ENCODE measurements at places on chromosomes 4 and X.

DNA sequence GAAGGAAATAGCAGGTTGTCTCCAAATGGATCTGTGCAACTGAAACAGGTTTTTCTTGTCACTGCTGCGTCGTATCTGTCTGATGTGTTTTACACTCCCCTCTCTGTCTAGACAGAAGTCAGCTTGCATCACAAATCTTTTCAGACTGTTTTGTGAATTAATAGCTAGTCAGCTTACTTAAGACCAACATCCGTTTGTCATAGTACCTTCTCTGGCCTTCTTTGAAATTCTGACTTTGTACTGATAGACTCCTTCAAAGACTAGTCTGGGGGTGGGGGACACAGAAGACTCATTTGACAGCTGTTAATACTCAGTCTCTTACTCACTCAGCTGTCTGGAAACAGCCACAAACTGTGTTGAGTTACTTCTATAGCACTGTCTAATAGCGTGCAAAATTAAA, 197.8 kb downstream of the PALLD start:
- no peak for DNase-seq

GRCh38 chr4:2570551-2571222, 34.2 kb downstream of the FAM193A start:
- peak; percentile 82 for DNase-seq

GRCh38 chr4:84939113-84939512, 27.4 kb downstream of the WDFY3 start:
- DNase-seq, result no peak

DNA sequence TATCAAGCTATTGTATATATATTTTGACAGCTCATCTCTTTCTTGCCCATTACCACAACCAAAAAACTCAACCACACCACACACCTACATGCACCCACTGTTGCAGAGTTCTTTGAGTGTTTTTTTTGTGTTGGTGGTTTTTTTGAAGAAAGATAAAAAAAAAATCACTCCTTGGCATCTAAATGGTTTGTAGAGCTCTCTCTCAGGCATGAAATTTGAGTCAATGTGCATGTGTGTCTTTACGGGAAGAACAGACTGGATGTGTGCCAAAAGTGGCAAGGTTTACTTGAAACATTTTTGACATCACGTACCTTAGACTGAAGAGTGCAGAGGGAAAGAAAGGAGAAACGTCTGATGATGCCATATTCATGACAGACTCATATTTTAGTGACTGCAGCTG, 154.2 kb downstream of the FHIP1A start:
- no peak for DNase-seq

DNA sequence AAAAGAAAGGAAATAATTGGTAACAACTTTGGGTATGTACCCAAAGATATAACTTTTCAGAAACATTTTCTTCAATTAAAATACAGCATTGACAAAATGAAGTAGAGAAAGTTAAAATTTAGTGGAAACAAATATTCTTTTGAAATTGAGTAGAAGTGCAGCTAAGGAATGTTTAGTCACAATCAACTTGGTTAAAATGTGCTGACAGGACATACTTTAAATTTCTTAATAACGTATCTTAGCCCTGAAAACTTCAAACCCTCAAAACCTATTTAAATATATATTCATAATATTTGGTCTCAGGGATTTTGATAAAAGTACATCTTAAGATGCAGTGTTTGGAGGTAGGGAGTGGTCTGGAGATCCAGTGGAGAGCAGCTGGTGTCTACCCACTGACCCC, 240.8 kb downstream of the DKK2 start:
- DNase-seq, result no peak

GRCh38 chr4:184775854-184776555, 42.1 kb upstream of the CENPU start:
- DNase-seq, result no peak

DNA sequence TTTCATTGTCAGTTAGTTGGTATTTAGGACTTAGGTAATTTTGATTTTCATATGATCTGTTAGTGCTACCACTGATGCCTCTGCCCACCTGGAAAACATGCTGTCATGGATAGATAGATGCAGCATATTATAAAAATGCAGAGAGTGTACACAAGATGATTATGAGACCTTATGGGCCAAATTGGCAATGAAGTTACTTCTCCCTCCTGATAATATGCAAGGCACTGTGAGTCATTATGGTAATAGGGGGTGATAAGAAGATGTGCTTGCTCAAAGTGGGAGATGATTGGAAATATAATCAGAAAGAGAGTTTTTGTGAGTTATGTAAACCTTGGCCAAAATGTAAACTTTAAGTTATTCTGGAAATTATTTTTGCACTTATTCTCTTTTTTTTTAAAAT, 56.6 kb upstream of the RHOH start:
- DNase-seq, result no peak

GRCh38 chr4:10296730-10297129, 160.5 kb downstream of the ZNF518B start:
- no peak for DNase-seq

DNA sequence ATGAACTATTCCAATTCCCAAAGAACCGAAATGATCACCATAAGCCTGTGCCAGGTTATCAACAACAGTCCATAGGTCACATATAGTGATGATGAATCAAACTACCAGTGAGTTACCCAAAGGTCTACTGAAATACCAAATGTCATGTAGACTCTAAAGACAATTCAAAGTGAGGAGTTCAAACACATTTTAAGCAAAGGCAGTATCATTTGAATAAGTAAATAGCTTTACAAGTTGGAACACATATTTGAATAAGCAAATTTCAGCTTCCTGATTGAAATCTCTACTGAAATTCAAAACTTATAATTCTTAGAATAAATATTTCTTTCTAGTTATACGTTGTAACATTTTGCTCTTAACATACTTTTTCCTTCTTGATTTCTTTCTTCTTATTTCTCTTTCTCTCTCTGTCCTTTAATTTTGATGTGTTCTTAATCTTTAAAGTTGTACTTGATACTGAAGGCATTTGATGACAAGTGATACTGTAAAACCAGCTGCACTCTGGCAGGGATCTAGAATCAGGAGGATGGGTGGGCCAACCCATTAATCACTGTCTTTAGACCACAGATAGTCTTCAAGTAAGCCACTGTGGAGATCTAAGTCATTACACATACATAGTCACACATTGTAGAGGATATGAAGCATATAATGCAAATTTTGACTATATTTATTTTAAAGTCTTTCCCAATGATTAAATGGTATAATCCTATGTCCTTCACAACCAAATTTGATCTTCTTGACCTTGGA, 34.5 kb downstream of the GABRA4 start:
- no peak for DNase-seq

DNA sequence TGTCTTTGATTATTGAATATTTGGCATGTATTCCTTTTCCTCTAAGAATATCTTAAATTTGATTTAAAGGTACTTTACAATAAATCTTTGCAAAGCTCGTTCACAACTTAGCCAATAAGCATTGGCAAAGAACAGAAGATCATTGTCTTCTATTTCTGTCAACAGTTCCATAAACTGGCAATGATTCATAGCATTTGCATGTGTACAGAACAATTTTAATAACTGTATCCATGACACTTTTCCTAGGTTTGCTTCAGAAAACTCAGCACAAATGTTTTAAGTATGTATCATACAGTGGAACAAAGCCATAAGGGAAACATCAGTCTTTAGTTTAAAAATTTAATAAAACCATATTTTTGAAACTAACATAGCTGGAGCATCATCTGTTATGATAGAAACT, 462.7 kb upstream of the RPS6KA3 start:
- no peak for DNase-seq

GRCh38 chr4:168560184-168561180, 63.6 kb downstream of the PALLD start:
- no peak for DNase-seq

GRCh38 chr4:156408749-156409148, 455.1 kb upstream of the CTSO start:
- DNase-seq, result no peak

DNA sequence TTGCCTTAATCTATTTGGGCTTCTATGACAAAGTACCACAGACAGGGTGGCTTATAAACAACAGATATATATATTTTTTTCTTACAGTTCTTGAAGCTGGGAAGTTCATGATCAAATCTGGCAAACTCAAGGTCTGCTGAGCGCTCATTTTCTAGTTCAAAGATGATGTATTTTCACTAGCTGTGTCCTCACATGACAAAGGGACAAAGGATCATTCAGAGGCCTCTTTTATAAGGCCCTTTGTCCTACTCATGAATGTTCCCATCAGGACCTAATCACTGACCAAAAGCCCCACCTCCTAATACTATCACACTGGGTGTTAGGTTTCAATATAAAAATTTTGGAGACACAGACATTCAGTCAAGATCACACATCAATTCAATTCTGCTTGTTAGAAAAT, 2025.2 kb downstream of the PCDH7 start:
- DNase-seq, result no peak

DNA sequence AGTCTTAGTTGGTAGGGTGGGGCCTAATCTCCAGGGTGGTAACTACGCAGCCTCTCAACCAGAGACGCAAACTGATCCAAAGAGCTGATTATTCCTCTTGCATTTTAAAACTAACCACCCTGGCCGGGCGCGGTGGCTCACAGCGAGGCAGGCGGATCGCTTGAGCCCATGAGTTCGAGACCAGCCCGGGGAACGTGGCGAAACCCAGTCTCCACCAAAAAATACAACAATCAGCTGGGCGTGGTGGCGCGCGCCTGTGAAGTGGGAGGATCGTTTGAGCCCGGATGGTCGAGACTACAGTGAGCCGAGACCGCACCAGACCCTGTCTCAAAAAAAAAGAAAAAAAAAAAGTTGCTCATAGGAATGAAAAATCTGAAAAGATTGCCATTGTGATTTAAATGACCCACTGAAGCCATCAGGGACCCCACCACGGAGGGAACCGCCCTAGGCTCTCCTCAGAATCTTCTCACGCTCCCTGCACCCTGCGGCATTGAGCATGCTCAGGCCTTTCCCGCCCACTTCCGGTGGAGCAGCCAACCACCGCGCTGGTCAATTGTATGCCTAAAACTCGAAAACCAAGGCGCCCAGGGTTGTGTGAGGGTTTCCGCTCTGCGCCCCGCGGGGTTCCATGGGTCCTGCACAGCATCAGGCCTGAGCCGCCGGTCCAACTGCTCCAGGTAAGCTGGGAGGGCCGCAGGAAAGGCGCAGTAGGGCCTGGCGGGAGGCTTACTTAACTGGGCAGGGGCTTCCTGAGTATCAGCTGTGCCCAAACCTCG, at the start of gene TRIM60:
TRIM60 (plus strand) TSS at position 564 of the 776 bp plus-strand sequence. CDS start 8,074 bp downstream, outside the sequence.
- DNase-seq, result no peak

GRCh38 chr4:6910340-6910959, 824 bp downstream of the TBC1D14 start:
- DNase-seq, result no peak

DNA sequence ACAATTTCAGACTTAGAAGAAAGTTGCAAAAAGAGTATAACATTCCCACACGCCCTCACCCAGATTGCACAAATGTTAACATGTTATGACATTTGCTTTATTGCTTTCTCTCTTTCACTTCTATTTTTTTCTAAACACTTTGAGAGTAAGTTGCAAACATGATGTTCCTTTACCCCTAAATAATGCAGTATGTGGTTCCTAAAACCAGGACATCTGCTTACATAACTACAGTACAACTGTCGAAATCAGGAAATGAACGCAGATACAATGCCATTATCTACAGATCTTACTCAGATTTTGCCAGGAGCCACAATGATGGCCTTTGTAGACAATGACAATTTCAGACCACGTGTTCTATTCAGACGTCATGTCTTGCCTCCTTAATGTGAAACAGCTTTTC, 22.4 kb downstream of the SH3TC1 start:
- no peak for DNase-seq

Data from GM10248 (cell line).